Right lobe of liver (tissue), 6 donors: ENCODE measurements at places on chromosomes 7 and 10. TPM values are rescaled to one million over a fixed set of nuclear protein-coding genes. Genes with fewer than 3 reads are reported as not detected.

UNCX gene
- total RNA-seq, result not detected

MRLN gene
- total RNA-seq, result not detected

ITIH5 gene
- total RNA-seq, result 0.20 TPM

DNA sequence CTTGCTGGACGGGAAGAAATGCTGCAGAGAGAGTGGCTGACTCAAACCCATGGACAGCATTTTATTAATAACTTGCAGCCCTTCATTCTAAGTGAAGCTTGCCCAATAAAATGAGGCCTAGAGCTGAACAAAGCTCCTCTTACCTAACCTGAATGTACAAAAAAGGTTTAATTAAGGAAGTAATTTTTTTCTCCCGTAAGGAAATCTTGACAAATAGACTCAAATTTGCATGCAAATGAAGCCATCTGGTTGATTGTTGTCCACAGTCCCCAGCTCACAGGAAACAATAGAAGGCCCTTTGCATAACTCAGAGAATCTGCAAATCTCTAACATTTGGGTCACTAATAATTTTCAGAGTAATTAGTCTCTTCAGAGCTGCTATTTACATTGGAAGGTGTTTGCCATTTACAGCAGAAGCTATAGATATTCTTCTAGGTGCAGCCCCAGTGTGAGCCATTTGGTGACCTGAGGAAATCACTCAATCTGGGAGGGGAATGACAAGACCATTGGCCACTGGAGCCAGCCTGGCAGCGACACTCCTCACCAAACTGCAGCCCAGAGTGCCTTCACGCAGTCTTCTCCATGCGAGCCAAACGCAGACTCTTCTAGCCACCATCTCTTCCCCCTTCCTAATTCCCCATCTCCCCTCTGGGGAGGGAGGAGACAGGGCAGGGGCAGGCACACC is 483.0 kb upstream of the C7orf33 start:
- no peaks in the 10 kb centered on the region for H3K4me1 ChIP-seq
- no peak overlapping the region for H3K27ac ChIP-seq
- H3K27me3 ChIP-seq, result no peaks in the 10 kb centered on the region
- H3K36me3 ChIP-seq, result no peaks in the 10 kb centered on the region
- H3K4me3 ChIP-seq, result no peak overlapping the region
- DNase-seq, result no peak

DNA sequence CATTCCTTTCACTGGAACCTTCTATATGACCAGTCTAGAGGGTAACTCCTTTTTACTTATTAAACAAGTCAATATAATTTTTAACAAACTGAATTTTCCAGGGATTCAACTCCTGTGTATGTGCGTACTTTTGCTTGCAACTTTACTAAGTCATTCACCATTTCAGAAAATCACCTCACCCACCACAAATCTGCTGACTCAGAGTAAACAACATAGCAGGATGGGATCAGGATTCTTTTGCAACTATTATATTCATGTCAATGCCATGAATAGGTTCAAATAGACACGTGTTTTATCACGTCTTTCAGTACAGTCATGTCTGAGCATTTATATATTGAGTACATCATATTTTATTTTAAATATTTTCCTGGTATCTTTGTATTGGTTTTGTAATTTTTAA is 14.5 kb downstream of the CTTNBP2 start:
- H3K36me3 ChIP-seq, result no peaks in the 10 kb centered on the region
- no peaks in the 10 kb centered on the region for H3K4me1 ChIP-seq
- no peaks in the 10 kb centered on the region for H3K27me3 ChIP-seq
- no peak overlapping the region for H3K27ac ChIP-seq
- DNase-seq, result no peak

GRCh38 chr7:44650242-44650641 is 43.8 kb downstream of the OGDH start:
- H3K36me3 ChIP-seq, result peaks cover 18% of the 10 kb centered on the region
- H3K4me3 ChIP-seq, result no peak overlapping the region
- no peaks in the 10 kb centered on the region for H3K27me3 ChIP-seq
- no peaks in the 10 kb centered on the region for H3K4me1 ChIP-seq
- DNase-seq, result peak; percentile 7
